ENCODE measurements at places on chromosomes 6 and 20.

DNA sequence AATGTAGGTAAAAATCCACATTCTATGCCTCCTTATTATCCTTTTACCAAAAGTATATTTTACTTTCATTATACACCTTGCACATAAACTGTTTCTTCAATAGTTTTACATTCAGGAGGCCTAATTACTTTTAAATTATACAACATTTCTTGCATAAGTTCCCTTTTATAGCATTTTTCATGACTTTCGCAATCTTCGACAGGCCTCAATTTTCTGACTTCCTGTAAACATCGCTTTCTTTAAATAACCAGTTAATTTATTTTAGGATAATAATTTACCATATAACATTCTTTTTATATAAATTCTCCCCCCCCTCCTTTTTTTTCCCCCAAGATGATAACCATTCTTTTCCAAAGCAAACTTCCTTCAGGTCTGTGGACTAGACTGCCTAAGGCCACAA is 9.2 kb downstream of the SLC35A1 start:
- DNase-seq: no peak

DNA sequence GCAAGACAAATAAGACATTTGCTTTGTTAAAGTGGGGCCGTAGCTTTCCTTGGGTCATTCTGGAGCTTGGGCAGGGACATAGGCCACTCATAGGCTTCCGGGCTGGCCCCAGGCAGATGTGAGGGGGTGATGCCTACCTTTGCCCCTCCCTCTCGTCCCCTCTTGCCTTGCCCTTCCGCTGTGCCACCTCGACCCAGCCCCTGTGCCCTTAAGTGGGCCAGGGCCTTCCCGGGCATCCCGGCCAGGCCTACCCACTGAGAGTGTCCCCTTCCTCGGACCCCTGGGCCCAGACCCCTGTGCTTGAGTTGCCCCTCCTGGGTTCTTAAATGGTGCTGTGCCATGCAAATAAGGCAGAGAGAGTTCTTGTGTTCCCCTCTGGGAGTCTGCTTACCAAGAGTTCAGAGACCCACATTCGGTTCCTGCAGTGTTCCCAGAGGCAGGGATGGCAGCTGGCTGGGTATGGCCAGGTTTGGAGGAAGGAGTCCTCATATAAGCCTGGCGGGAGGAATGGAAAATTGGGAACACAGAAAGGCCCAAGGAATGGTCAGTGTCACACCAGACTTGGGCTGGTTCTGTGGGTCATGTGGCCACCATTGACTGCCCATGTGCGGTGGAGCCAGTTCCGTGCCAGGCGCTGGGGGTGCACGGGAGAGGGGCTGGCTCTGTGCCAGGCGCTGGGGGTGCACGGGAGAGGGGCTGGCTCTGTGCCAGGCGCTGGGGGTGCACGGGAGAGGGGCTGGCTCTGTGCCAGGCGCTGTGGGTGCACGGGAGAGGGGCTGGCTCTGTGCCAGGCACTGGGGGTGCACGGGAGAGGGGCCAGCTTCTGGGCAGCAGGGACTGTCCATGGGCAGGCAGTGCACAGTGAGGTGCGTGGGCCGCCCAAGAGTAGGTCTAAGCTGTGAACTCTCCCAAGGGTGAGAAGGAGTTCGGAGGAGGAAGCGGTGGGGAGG is 173.5 kb upstream of the SNX9 start:
- DNase-seq: no peak

- DNase-seq: no peak
These were observed 66.4 kb upstream of the PDE10A start for GRCh38 chr6:165729307-165729936.

DNA sequence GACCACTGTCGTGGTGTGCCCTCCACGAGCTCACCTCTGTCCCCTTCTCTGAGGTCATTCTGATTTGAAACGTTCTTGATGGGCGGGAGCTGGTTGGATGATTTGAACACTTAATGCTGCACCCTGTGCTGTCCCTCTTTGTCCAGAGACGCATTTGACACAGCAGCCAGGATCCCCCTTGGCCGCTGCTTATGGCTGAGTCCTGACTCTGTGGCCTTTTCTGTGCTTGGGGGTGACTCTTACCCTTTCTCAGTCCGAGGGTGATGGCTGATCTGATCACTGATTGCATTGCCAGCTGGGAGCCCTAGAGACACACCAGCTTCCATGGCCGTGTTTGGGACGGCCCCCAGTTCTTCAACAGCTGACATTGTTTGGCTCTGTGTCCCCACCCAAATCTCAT is 43.5 kb upstream of the FRMD1 start:
- no peak for DNase-seq

DNA sequence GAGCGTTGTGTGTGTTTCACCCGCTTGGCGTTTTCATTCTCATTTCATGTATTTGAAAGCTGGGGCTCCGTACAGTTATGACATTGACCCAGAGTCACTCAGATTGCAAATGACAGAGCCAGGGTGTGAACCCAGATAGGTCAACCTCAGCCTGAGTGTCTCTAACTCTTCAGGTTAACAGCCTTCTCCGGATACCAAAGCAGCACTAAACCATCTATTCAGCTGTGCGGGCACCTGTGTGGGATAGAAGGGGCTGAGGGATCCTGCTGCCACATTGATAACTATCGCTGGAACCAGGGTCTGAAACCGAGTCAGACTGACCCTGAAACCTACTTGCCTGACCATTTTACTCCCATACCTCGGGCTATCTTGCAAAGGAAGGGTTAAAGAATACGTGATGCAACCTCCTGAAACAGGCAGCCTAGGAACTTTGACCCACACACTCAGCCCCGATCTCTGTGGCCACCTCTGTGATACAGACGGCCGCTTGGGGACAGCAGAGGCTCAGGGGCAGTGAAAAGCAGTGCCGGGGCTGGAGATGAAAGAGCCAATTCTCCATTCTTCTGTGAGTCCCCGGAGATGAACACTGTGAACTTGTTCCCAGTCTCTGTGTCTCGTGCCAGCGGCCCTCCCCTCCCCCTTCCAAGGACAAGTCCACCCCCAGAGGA is 233.5 kb upstream of the QKI start:
- DNase-seq: no peak

GRCh38 chr6:108250240-108250866 is 10.5 kb downstream of the SNX3 start:
- no peak for DNase-seq

DNA sequence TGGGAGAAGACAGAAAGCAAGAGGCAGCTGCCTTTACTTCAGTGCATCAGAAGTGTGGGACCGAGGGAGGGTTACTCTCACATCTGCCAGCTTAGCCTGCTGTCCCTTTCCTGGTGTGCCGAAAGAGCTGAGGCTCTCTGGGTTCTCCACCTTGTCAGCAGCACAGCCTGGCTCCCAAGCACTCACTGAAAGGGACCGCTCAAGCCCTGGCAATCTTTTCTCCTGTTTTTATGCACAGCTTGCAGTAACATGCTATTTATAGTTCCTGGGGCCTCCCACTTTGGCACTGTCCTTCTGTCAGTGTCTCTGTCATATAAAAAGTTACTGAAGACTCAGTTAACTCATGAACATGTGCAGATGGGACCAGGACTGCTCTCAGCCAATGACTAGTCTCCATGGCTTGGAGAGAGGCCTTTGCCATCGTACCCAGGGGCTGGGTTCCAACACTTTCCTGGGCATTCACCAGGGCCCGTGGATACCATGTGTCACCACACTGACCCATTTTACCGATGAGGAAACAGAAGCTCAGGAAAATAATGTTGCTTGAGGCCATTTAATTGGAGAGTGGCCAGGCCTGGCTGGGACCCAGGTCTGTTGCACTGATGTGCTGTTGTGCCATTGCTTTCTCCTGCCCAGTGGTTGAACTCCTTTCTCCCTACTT is 46.2 kb downstream of the PANK2 start:
- no peak for DNase-seq

DNA sequence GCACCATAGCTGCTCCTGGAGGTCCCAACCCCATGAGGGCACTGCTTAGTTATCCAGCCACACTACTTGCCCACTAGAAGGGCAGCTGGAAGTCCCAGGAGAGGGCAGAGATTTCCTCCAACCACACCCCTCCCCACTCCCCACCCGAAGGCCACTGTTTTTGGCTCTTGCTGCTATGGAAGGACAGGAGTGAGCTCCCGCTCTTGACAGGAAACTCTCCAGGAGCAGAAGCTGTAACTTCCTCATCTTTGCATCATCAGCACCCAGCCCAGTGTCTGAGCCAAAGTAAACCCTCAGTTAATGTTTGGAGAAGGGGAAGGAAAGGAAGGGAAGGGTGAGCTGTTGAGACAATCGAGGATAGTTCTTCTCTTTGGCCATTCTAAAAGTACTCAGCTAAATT is 120.7 kb downstream of the MTFR2 start:
- no peak for DNase-seq

DNA sequence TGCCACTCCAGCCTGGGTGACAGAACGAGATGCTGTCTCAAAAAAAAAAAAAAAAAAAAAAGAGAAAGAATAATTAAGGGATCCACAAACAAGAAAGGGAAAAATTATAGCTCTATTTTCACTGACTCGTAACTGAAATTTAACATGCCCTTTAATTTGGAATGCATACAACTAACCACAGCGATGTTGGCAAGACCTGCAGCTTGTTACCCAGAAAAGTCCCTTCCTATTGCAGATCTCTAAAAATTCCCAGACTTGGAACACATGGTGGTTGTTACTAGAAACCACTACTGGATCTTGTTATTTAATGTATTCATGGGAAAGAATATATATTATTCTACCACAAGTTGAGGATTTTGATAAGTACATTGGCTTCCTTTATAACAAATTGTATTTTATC is 27.8 kb upstream of the SMIM28 start:
- no peak for DNase-seq

DNA sequence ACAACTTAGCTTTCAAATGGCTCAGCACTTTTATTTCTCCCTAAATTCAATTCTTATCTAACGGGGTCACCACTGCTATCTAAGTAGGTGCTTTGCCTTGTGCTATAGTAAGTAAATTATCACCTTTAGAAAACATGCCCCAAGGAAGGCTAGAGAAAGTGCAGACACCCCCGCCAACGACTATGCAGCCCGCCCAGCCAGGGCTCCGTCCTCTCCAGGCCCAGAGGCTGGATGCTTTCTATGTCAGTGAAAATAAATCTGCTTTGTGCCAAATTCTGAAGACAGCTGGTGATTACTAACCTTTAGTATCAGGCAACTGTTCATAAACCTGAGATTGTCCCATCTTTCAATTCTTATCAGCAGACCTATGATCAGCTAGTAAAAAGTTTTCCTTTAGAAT is 14.3 kb downstream of the KIAA0319 start:
- no peak for DNase-seq

DNA sequence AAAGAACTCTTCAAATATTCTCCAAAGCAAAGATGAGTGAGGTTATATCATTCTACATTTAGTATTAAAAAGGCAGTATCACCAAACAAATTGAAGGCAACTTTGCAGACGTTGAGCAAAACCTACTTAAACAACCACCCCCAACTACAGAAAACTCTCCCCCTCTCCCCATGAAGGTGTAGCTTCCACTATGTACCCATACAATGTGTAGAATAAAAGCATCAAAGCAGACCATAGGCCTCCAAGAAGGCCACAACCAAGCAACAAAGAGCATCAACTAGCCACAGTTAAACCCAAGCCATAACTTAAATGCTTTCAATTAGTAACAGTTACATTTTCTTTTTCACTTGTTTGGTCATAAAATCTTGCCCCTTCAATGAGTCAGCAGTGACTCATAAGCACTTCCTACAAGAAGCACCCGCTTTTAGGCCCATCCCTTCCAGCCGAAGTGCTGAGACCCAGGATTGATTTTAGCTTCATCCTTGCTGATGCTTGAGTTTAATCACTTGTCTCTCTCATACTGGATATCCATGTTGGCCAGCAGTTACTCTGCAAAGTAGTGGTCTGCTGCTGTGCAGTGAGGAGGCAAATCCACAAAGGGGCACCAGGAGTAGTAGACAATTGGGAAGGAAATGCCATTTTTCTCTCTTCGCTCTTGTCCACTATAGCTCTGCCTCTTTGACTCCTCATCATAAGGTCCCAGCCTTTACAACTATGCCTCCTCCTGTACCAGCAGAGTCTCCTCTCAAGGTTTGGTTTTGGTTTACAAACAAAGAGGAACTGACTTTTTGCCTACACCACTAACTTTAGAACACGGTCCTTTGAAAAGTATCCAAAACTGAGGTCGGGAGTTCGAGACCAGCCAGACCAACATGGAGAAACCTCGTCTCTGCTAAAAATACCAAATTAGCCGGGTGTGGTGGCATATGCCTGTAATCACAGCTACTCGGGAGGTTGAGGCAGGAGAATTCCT is 8.4 kb upstream of the NUP153 start:
- DNase-seq: no peak

DNA sequence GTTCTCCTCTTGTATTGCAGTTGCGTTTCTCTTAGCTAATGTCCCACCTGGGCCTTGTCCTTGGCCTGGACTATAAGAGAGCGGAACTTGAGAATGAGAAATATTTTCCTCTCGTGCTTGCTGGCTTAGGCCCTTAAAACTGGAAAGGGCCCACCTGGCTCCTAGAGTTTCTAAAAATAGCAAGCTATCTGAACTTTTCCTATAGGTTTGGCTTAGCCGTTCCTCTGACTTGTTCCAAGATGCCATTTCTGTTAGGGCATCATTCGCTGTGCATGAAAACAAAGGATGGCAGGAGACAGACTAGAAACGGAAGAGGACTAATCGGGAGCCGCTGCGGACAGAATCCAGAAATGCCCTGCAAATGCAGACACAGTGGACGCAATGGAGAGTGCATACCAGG is 4.5 kb downstream of the RIPOR3 start:
- no peak for DNase-seq

DNA sequence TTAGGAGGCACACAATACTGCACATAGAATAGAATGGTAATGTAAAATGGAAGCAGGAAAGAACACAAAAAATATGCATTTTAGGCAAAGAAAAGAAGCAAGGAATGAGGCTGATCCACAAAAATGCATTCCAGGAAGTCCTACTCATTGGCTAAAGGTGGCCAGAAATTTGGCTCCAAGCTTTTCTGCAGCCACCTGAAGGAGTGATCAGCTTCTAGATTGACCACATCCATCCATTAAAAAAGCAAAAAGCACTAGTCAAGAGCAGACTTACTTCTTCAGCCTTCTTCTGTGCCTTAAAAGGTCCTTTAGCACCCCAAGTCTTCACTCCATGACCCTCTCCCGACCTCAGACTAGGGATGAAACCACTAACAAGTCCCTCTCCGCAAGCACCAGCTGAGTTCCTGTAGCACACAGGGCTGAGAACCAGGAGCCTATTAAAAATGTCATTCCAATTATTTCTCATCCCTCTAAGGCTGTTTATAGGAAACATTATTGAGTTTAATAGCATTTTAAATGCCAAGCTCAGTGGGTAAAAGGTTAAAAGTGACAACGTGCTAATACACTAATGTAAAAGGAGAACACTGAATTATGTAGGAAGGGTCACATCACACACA is 36.5 kb downstream of the TRAM2 start:
- no peak for DNase-seq

DNA sequence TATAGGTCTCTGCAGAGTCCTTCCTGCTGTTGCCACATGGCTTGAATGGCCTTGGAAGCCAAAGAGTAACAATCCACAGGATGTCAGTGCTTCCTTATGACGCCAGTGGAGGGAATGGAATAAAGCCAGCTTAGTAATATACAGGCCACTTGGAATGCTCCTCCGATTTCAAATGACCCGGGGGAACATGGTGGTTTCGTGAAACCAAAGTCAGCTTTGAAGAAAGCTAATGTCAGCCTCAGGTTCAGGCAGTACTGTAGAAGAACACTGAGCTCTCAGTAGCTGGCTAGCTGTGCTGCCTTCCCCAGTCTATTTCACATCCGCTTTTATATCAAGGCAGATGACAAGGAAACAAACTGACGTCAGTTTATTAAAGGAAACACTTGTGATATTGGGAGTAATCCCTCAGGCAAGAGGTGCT is 189.1 kb downstream of the DTNBP1 start:
- DNase-seq: no peak

- DNase-seq: no peak
These were observed 37.6 kb upstream of the GFOD1 start for GRCh38 chr6:13524801-13525508.

GRCh38 chr20:13199279-13199678 is 21.8 kb upstream of the ISM1 start:
- DNase-seq: no peak
